Activated naive CD4-positive, alpha-beta T cell treated with anti-CD3 and anti-CD28 coated beads for 36 hours (primary cell): ENCODE measurements at places on chromosomes 7 and 10. TPM values are rescaled to one million over a fixed set of nuclear protein-coding genes. Genes with fewer than 3 reads are reported as not detected.
A peak's percentile ranks its signal among the peaks of the same experiment; 100 is the strongest.

DNA sequence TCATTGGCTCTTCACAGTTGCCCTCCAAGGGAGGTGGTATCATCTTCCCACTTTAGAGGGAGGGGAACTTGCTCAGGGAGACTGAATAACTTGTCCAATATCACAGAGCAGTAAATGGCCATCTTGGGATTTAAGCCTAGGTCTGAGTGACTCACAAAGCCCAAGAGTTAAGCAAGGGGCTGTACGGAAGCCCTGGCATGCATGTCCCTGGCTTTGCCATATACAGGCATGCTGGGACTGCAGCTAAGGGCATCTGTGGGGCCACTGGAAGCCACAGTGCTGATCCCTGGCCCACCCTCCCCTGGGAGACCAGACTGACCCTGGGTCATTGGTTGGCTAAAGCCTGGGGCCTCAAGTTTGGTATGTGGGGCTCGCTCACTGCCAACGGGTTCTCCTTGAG is 3.1 kb downstream of the VSIR start:
- peaks cover 37% of the 10 kb centered on the region for H3K36me3 ChIP-seq
- peak overlapping the region; percentile 88 for H3K4me3 ChIP-seq
- H3K27me3 ChIP-seq, result no peaks in the 10 kb centered on the region
- peak overlapping the region; percentile 98 for H3K27ac ChIP-seq

DNA sequence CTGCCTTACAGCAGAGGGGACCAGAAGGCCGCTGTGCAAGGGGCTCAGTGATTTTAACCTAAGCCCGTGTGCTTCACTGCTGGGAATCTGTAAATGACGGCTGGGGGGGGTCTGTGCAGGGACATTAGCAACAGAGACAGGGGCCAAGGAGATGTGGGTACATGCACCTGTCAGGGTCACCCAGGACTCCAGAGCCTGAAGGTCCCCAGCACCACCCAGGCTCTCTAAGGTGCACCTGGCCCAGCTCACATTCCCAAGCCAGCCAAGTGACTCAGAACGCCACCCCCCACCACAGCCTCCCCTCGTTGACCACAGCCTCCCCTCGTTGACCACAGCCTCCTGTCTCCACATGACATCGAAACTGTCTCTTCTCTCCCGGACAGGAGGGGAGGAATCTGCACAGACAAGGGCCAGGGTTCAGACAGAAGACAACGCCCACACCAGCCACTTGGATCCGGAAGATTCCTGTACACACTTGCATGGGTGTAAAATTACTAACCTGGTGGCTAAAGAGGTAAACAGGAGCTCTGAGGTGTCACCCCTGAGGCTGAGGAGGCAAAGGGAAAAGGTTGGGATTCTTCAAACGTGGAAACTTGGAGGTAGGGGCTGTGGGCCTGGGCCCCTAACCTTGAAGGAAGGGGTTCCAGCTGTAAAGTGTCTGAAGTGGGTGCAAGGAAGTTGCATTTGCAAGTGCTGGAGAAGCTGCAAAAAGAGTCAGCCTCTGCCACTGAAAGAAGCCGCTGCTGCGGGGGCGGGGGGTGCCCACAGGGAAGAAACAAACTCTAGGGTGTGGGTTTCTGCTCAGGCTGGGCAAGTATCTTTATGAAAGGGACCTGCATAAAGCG is 27.0 kb downstream of the CALML3 start:
- H3K4me3 ChIP-seq, result no peak overlapping the region
- H3K27me3 ChIP-seq, result no peaks in the 10 kb centered on the region
- peaks cover 32% of the 10 kb centered on the region for H3K4me1 ChIP-seq
- no peaks in the 10 kb centered on the region for H3K36me3 ChIP-seq
- peak; percentile 82 for DNase-seq
- peak overlapping the region; percentile 9 for H3K27ac ChIP-seq

DNA sequence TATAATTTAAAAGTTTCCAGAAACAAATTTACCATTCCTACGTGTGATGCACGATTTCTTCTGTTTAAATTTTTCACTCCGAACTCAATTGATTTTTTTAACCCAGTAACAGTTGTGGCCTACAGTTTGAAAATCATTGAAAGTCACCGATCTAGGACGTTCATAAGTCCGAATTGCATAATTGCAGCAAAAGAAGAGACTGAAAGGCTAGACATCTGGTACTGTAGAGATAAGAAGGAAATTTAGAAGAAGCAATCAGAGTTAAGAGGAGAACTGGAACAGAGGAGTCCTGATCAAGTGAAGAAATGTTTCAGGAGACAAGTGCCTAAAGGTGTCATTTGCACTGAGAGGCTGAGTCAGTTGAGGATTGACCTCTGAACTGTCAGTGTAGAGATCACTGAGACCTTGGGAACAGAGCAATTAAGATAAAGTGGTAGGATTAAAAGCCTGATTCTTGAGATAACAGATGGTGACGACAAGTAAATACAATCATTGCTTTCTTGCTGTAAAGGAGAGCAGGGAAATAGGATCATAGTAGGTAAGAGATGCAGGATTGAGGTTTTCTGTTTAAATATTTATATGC is 73.5 kb downstream of the ZFAND4 start:
- no peaks in the 10 kb centered on the region for H3K36me3 ChIP-seq
- no peak for DNase-seq
- H3K27ac ChIP-seq, result no peak overlapping the region
- H3K27me3 ChIP-seq, result peaks cover 6% of the 10 kb centered on the region

DNA sequence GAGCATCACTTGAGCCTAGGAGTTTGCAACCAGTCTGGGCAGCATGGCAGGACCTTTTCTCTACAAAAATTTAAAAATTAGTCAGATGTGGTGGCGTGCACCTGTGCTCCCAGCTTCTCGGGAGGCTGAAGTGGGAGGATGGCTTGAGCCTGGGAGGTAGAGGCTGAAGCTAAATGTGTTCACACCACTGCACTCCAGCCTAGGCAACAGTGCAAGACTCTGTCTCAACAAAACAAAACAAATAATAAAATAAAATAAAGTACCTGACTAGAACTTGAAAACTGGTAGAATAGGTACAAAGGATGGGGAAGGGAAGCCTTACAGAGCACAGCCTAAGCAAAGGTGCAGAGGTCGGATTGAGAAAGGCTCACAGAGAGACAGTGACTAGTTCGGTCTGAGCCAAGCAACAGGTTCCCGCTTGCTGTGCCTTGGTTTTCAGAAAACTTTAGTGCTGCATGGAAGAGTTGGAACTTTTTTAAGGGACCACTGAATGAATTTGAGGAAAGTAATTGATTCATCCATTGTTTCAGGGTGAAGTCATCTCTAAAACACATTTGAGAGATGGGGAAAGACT is 100.1 kb upstream of the STK17A start:
- no peaks in the 10 kb centered on the region for H3K36me3 ChIP-seq
- H3K27me3 ChIP-seq, result peaks cover 2% of the 10 kb centered on the region
- DNase-seq, result no peak
- H3K4me3 ChIP-seq, result no peak overlapping the region
- no peak overlapping the region for H3K27ac ChIP-seq
- H3K4me1 ChIP-seq, result no peaks in the 10 kb centered on the region

- no peak overlapping the region for H3K4me3 ChIP-seq
- peaks cover 12% of the 10 kb centered on the region for H3K27me3 ChIP-seq
- H3K4me1 ChIP-seq, result no peaks in the 10 kb centered on the region
- DNase-seq, result no peak
- no peak overlapping the region for H3K27ac ChIP-seq
Measured at GRCh38 chr7:155867280-155867679, 55.0 kb upstream of the SHH start.

- no peaks in the 10 kb centered on the region for H3K4me1 ChIP-seq
- peaks cover 2% of the 10 kb centered on the region for H3K36me3 ChIP-seq
- no peak for DNase-seq
- H3K27ac ChIP-seq, result no peak overlapping the region
Measured at GRCh38 chr7:113094517-113095249, 8.1 kb upstream of the GPR85 start.

DNA sequence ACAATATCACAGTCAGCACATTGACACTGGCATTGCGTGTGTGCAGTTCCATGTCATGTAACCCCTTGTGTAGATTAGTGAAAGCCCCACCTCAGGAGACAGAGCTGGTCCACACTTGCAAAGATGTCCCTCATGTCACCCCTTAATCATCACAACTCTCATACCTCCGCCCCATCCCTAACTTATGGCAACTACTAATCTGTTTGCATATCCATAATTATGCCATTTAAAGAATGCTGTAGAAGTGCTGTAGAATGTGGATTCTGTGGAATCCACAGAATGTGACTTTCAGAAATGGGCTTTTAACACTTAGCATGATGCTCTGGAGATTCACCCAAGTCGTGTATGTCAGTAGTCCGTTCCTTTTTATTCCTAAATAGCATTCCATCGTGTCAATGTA is 102.8 kb upstream of the VSTM2A start:
- no peak overlapping the region for H3K27ac ChIP-seq

GRCh38 chr7:110522761-110523200 is 568.1 kb upstream of the LRRN3 start:
- no peaks in the 10 kb centered on the region for H3K4me1 ChIP-seq
- H3K36me3 ChIP-seq, result no peaks in the 10 kb centered on the region
- no peak for DNase-seq

DNA sequence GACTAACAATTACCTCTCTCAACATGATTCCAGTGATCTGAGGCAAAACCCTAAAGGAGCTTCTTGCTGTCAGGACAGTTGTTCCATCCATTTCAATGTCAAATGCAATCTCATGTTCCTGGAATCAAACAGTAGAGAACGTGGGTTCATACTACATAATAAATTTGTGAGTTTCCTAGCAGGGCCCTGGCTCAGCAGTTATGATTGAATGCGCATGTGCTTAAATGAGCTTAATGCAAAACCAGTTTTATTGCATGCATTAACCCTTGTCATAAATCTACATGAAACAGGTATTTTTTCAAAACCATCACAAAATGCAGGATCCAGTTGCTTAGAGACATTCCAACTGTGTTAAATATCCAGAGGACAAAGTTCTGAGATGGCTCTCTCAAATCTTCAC is 225.4 kb upstream of the TMEM72 start:
- no peaks in the 10 kb centered on the region for H3K4me1 ChIP-seq
- H3K27me3 ChIP-seq, result peaks cover 2% of the 10 kb centered on the region
- H3K36me3 ChIP-seq, result no peaks in the 10 kb centered on the region
- no peak for DNase-seq
- no peak overlapping the region for H3K27ac ChIP-seq

The TAS2R40 gene
- total RNA-seq, result not detected

The ELAPOR2 gene
- total RNA-seq, result 3.9 TPM

The AKR1C8 gene
- not detected for total RNA-seq

The GJD4 gene
- total RNA-seq, result not detected

The TUBB8 gene
- not detected for total RNA-seq

The CTAGE6 gene
- total RNA-seq, result 0.98 TPM

The AZGP1 gene
- not detected for total RNA-seq
